ENCODE measurements at places on chromosomes 2 and 18.

- DNase-seq: no peak
Observed at GRCh38 chr2:128305555-128306080, 13.1 kb downstream of the HS6ST1 start.

DNA sequence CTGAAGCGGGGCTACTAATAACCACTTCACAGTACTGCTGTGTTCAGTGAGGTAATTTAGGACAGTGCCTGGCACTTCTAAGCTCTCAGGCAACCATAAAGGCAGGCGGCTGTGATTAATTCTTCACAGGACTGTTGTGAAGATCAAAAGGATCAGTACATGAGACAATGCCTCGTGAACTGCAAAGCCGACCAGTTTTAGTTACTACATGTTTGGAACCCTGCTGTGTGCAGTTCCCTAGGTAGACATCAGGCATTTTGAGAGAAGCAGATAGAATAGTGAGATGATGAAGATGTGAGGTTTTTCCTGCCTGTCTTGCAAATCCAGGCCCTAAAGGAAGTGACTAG is 19.1 kb downstream of the EFHD1 start:
- peak; percentile 61 for DNase-seq

GRCh38 chr2:62499430-62500060 is 6.5 kb downstream of the TMEM17 start:
- no peak for DNase-seq

- no peak for DNase-seq
Observed at GRCh38 chr18:56165601-56166355, 472.6 kb downstream of the TXNL1 start.

- no peak for DNase-seq
Observed at GRCh38 chr2:207151048-207151447, 14.7 kb downstream of the KLF7 start.

- DNase-seq: no peak
Observed at GRCh38 chr18:74479486-74480148, 16.5 kb upstream of the CNDP2 start.

DNA sequence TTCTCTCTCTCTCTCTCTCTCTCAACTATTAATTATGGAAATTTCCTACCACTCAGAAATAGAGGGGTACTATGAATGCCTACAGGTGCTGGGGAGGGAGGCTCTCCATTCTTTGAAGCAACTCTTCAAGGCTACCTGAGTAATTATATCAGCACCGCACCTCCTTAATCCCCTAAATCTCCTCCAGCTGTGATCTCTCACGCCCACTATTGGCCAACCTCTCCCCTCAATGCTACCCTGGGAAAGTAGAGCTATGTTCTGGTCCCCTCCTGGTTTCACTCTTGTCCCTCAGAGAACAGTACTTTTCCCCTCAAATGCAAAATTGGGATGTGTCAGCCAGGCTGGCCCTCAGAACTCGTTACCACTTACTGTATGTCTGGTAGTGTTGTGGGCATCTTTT is 1.6 kb downstream of the MOCOS start:
- peak; percentile 11 for DNase-seq
